Midbrain (tissue), 1 donor: ENCODE measurements at places on chromosomes 3 and 15.

DNA sequence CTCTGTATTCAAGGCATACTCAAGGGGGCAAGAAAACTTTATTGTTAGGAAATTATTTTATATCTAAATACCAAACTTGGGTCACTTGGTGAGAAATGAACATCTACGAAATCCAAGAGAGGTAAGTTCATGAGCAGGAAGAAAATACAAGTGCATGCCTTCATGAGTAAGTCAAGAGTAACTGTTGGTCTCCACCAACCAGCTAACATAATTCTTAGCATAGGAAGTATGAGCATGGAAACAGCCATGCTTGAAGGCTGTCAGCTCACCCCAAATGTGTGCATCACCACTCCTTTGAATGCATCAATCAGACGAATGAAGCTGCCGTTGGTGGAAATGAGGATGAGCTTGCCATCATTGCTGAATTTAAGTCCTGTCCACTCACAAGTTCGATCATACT is 13.9 kb downstream of the PPM1M start:
- no peak for DNase-seq

DNA sequence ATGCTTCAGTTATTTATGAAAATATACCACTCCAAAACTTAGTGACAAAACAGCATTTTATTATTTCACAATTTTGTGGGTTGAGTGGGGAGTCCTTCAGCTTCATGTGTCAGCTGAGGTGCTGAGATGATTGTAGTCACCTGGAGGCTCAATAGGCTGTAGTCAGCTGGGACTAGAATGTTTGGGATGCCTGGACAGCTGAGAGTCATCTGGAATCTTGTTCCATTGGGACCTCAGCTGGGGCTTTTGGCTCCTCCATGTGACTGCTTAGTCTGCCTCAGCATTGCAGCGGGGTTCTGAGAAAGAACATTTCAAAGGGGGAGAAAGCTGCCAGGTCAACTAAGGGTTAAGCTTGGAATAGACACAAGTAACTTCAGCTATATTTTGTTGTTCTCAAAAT is 13.4 kb downstream of the STT3B start:
- no peak for DNase-seq

GRCh38 chr3:176867681-176868663 is 329.3 kb downstream of the TBL1XR1 start:
- no peak for DNase-seq

GRCh38 chr3:143443851-143444331 is 324.3 kb downstream of the CHST2 start:
- no peak for DNase-seq

DNA sequence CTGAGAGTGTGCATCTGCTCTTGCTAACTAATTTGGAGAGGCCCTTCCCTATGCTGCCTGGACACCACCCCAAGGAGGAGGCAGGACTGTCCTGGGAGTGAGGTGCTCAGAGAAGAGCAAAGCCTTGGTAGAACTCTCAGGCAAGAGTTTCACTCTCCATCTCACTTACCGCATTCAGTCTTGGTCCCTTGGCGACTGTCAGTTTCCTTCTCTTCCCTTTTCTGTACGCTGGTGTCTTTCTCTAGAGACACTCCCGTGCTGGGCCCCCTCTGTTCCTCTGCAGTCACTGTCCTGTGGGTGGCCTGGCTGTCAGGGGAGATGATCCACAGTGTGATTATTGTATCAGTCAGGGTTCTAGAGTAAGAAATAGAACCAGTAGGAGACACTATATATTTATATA is 44.0 kb downstream of the IDH2 start:
- no peak for DNase-seq

GRCh38 chr15:71752604-71753289 is 57.6 kb upstream of the NR2E3 start:
- DNase-seq: no peak

- DNase-seq: peak; percentile 67
Observed at GRCh38 chr15:66986951-66987350, 78.5 kb upstream of the SMAD3 start.

- DNase-seq: no peak
Observed at GRCh38 chr15:89205991-89206585, 15.3 kb downstream of the RLBP1 start.

DNA sequence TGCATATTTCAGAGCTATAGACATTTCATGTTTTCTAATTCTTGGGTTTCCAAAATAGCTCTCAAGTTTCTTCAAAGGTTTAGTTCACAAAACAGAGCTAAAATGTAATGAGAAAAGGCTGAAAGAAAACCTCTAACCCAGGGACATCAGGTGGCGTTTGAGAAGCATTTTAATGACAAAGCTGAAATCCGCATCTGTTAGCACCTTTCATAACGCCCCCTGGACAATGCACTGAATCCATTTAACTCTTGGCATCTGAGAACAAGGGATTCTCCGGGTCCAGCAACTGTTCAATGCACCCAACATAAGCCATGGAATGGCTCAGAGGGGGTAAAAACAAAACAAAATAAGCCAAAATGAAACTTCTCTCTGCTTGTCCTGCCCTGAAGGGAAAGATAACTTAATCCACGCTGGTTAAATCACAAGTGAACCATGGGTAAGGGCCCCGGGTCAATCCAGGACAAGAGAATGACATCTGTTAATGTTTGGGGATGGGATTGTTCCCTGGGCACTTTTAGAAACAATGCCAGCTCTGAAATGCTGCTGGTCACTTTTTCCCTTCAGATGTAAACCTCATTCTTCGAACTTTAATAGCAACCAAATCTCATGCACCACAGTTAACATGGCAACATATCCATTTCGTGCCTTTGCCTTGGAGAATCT is 466.2 kb upstream of the ADAMTS9 start:
- no peak for DNase-seq

- DNase-seq: no peak
Observed at GRCh38 chr3:45302470-45302869, 76.4 kb upstream of the TMEM158 start.

GRCh38 chr3:195260280-195260905 is 10.6 kb downstream of the XXYLT1 start:
- no peak for DNase-seq

GRCh38 chr3:123993818-123994217 is 1.9 kb upstream of the ROPN1 start:
- DNase-seq: no peak

- DNase-seq: no peak
Observed at GRCh38 chr15:39830166-39830565, 47.5 kb upstream of the FSIP1 start.

- no peak for DNase-seq
Observed at GRCh38 chr3:25558121-25558520, 106.6 kb downstream of the TOP2B start.

DNA sequence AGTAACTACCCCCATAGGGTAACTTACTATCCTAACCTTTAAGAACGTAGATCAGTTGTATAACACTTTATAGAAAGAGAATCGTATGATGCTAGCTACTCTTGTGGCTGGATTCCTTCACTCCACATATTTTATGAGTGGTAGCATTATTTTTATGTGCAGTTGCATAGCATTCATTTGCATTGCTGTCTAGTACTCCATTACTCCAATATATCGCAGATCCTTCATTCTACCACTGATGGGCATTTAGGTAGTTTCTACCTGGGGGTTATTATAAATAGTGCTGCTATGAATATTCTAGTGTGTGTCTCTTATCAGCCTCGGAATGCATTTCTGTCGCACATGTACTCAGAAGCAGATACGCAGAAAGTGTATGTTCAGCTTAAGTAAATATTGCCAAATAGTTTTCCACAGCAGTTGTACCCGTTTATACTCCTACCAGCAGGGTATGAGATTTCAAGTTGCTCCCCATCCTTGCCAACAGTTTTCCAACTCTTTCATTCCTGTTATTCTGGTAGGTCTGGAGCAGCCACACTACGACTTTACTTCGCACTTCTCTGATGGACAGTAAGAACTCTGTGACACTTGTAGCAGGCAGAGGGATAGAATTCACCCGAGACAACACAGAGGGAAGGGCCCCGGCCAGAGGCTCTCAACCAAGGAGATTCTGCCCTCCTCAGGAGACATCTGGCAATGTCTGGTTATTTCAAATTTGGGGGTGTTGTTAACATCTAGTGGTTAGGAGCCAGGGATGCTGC is 9.8 kb upstream of the VGLL4 start:
- DNase-seq: no peak

GRCh38 chr15:36924034-36924433 is 176.3 kb downstream of the MEIS2 start:
- no peak for DNase-seq

DNA sequence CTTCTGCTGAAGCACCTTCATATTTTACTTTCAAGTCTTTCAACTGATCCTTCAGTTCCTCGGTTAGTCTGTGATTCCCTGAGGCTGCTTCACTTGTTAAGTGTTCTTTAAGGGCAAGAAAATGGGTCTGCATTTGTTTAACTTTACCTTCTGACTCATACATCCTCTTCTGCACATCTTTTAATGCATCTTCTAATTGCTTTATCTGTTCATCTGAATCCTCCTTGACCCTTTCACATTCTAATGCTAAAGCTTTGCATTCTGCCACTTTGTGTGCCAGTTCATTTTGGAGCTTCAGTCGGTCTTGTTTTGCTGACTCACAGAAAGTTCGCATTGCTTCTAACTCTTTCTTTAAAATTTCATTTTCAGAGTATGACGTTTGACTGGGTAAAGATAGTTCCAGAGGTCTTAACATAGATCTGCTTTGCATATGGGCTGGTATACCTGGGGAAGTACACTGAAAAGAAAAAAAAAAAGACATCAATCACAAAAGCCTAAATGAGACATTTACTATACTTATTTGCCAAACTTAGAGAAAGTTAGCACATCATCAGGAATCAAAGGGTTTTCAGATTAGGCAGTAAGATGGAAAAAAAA is 94.3 kb downstream of the UACA start:
- no peak for DNase-seq

DNA sequence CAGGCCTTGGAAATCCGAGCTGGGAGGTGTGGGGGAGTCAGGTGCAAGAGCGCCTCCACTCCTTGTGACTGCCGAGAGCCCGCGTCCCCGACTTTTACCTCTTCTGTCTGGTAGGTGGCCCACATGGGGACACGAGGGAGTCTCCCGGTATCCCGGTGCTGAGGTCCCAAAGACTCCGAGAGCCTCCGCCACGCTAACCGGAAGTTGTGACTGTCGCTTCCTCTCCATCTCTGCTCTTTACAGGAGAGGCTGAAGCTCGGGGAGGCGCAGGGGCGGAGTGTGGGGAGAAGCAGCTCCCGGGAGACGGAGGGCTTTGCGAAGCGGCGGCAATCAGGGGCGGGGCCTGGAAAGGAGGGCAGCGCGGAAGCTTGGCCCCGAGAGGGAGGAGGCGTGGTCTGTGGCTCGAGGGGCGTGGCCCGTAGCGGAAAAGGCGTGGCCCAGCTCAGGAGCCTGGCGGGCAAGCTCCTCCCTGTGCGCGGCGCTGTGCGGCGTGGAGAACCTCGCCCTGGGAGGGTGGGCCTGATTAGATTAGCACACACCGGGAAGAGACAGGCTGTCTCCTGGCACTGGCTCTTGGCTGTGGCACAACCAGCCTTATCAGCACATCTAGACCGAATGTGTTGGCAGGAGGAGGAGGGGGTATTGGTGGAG is 143.9 kb downstream of the GABRB3 start:
- no peak for DNase-seq

DNA sequence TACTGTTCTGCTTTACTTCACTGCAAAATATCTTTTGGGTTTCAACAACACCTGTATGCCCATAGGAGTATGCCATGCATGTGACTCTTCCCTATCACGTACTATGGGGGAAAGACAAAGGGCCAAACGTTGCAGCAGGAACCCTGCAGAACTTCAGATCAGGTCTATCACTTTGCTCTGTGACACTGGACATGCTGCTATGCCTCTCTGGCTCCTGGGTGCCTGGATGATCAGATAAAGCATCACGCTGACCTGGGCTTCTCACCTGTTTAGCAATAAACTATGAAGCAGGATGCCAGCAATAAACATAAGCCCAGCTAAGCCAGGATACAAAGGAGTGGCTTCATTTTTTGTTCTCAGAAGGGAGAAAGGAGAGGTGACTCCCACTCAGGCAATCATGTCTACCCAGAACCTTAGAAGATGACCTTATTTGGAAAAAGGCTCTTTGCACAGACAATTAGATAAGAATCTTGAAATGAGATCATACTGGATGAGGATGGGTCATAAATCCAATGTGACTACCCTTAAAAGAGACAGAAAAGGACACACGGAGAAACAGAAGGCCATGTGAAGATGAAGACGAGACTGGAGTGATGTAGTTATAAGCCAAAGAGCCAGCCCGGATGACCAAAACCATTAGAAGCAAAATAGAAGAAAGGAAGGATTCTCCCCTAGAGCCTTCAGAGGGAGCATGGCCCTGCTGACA is 19.3 kb downstream of the POMGNT2 start:
- no peak for DNase-seq

GRCh38 chr3:123757281-123757940 is 126.7 kb downstream of the MYLK start:
- DNase-seq: peak; percentile 70

DNA sequence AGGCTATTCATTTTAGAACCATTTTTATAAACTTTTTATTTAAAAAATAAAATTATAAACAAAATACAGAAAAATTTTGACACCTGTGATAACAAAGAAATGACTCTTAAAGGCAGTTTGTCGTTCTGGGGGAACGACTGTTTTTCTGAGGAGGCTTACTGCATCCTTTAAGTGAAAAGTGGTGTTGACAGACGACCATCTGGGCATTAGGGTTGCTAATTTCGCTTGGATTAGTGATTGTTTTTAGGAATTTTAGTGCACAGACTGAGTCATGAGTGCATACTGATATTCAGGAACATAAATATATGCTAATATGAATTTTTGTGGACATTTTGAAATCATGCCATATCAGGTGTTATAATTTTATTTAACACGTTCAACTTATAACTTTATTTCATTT is 28.5 kb downstream of the OSTN start:
- DNase-seq: no peak
